Mammary epithelial cell (primary cell): ENCODE measurements at places on chromosomes 12 and 14. TPM values are rescaled to one million over a fixed set of nuclear protein-coding genes. Genes with fewer than 3 reads are reported as not detected.

The MMP19 gene
- total RNA-seq, result 0.33 TPM

The RGS6 gene
- not detected in 2 replicates for total RNA-seq

The SRRM4 gene
- total RNA-seq, result not detected in 2 replicates

The LRP1-AS gene
- not detected for total RNA-seq

The PEBP1 gene
- 175 TPM for total RNA-seq

The PRPH gene
- total RNA-seq, result 0.35 and 2.6 TPM in 2 replicates

The CISTR gene
- total RNA-seq, result not detected
